Hair follicle dermal papilla cell (primary cell): ENCODE measurements at places on chromosomes 3 and 15. TPM values are rescaled to one million over a fixed set of nuclear protein-coding genes. Genes with fewer than 3 reads are reported as not detected.

Gene KIF15
- total RNA-seq = 1.3 and 1.8 TPM in 2 replicates

Gene AGBL1
- not detected in 2 replicates for total RNA-seq

Gene CFAP20DC
- 2.7 and 4.4 TPM in 2 replicates for total RNA-seq

Gene TNFSF10
- 2.7 and 2.8 TPM in 2 replicates for total RNA-seq

Gene POC1A
- 1.9 and 3.4 TPM in 2 replicates for total RNA-seq

Gene DTX3L
- total RNA-seq = 49.5 and 60.2 TPM in 2 replicates

Gene TUSC7
- not detected in 2 replicates for total RNA-seq

Gene TGFBR2
- 121 and 132 TPM in 2 replicates for total RNA-seq

Gene THOC7
- total RNA-seq = 20.8 and 25.0 TPM in 2 replicates

Gene ST3GAL6
- 0.49 and 1.3 TPM in 2 replicates for total RNA-seq

Gene DISP2
- total RNA-seq = 0.49 and 0.65 TPM in 2 replicates

Gene SCAANT1
- total RNA-seq = not detected in 2 replicates

Gene LRRIQ4
- total RNA-seq = 0.16 and 0.36 TPM in 2 replicates

Gene CNBP
- total RNA-seq = 223 and 243 TPM in 2 replicates

Gene FILIP1L
- 8.9 and 11.0 TPM in 2 replicates for total RNA-seq

Gene RAD51
- total RNA-seq = 1.1 and 1.8 TPM in 2 replicates

Gene CFAP91
- 0.32 and 0.73 TPM in 2 replicates for total RNA-seq

Gene TIMMDC1
- 43.0 and 46.6 TPM in 2 replicates for total RNA-seq

Gene GSK3B
- total RNA-seq = 69.6 and 71.4 TPM in 2 replicates

Gene LPP
- total RNA-seq = 104 and 121 TPM in 2 replicates

Gene CATSPER2
- 0.24 and 0.65 TPM in 2 replicates for total RNA-seq

Gene CHCHD4
- 8.0 and 10.2 TPM in 2 replicates for total RNA-seq

Gene EBLN2
- 5.2 and 6.5 TPM in 2 replicates for total RNA-seq

Gene GATA2
- total RNA-seq = 0.97 and 1.2 TPM in 2 replicates

Gene NECTIN3
- 123 and 136 TPM in 2 replicates for total RNA-seq

Gene SLC28A2
- total RNA-seq = not detected in 2 replicates

Gene ISLR
- total RNA-seq = 194 and 325 TPM in 2 replicates

Gene KLF15
- total RNA-seq = 0.49 and 1.1 TPM in 2 replicates

Gene THPO
- 0.12 TPM in 1 of 2 replicates, not detected in the other for total RNA-seq

Gene PPIP5K1
- total RNA-seq = 21.0 and 44.5 TPM in 2 replicates

Gene HESX1
- total RNA-seq = 0.12 TPM in 1 of 2 replicates, not detected in the other

Gene ANKRD34C
- total RNA-seq = not detected in 2 replicates

Gene PPM1L
- 6.0 and 6.7 TPM in 2 replicates for total RNA-seq

Gene LRRK1
- total RNA-seq = 21.0 and 29.4 TPM in 2 replicates

Gene DAPK2
- total RNA-seq = 17.6 and 19.8 TPM in 2 replicates

Gene RLBP1
- total RNA-seq = not detected in 2 replicates

Gene TEX9
- 9.6 and 10.1 TPM in 2 replicates for total RNA-seq

Gene GP5
- not detected in 2 replicates for total RNA-seq

Gene SMCO1
- 0.16 TPM in 1 of 2 replicates, not detected in the other for total RNA-seq

Gene NISCH
- 94.7 and 106 TPM in 2 replicates for total RNA-seq

Gene KIF23
- 10.0 and 10.5 TPM in 2 replicates for total RNA-seq

Gene NMD3
- 61.7 and 69.4 TPM in 2 replicates for total RNA-seq

Gene TEX55
- total RNA-seq = not detected in 2 replicates

Gene ATP8B4
- 16.6 and 25.0 TPM in 2 replicates for total RNA-seq

Gene UQCC5
- 1.9 and 2.9 TPM in 2 replicates for total RNA-seq
